ENCODE measurements at places on chromosomes 7 and 10.

- H3K4me3 ChIP-seq, result no peak overlapping the region
- no peak overlapping the region for H3K27ac ChIP-seq
- H3K27me3 ChIP-seq, result peaks cover 4% of the 10 kb centered on the region
- H3K4me1 ChIP-seq, result no peaks in the 10 kb centered on the region
Measured at GRCh38 chr7:96361116-96361857, 39.4 kb upstream of the SLC25A13 start.

- no peaks in the 10 kb centered on the region for H3K4me1 ChIP-seq
- H3K36me3 ChIP-seq, result no peaks in the 10 kb centered on the region
- DNase-seq, result no peak
Measured at GRCh38 chr7:120110169-120110568, 162.8 kb upstream of the KCND2 start.

DNA sequence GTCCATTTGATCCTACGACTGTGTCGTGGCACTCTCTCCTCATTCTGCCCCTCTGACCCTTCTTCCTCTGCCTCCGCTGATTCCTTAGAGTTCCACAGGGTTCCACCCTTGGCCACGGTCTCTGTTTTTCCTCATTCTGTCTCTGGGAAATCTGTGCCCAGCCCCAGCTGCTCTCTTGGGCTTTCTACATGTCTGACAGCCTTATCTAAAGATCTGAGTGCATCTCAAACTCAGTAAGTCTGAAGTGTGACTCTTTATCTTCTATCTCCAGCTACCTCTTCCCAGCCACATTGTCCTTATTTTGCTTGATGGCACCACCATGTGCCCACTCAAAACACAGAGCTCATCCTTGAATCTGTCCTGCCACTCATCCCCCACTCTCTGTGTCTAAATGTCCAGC is 62.1 kb upstream of the AQP1 start:
- H3K27me3 ChIP-seq, result no peaks in the 10 kb centered on the region
- no peak for DNase-seq
- no peaks in the 10 kb centered on the region for H3K4me1 ChIP-seq
- no peak overlapping the region for H3K4me3 ChIP-seq

DNA sequence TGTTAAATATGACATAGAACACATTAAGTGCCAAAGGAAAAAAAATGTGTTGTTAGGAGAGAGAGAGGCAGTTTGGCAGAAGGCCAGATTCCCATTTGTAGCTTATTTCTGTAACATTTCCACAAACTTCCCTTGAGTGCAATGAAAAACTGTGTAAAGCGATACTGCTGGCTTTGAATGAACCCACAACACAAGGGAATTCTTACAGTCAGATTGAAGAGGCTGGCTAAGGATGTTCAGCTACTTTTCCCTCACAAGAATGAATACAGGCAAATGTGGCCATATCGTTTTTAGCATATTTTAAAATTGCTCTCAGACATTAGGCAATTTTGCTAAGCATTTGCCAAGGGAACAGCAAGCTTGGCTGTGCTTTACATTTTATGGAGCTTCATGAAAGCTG is 614.1 kb upstream of the FZD8 start:
- no peak for DNase-seq
- no peaks in the 10 kb centered on the region for H3K27me3 ChIP-seq
- no peak overlapping the region for H3K4me3 ChIP-seq
- no peak overlapping the region for H3K27ac ChIP-seq
- no peaks in the 10 kb centered on the region for H3K36me3 ChIP-seq

DNA sequence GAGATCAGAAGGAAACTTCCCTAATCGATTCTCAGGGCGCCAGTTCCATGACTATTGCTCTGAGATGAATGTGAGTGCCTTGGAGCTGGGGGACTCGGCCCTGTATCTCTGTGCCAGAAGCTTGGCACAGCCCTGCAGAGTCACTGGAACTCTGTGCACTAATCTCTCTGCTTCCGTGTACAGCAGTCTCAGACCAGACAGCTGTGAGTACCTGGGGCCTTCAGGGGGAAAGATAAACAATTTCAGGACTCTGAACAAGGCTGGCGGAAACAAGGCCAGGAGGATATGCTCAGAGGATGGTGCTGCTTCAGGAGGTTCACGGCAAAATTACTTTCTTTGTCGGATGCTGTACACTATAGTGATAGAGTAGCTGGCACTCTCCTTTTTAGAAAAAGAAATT is 131.7 kb upstream of the PRSS58 start:
- no peaks in the 10 kb centered on the region for H3K27me3 ChIP-seq
- H3K27ac ChIP-seq, result no peak overlapping the region
- peaks cover 11% of the 10 kb centered on the region for H3K4me1 ChIP-seq
- H3K36me3 ChIP-seq, result no peaks in the 10 kb centered on the region
- no peak overlapping the region for H3K4me3 ChIP-seq

GRCh38 chr7:30224511-30225062 is 59.8 kb upstream of the ZNRF2 start:
- H3K27me3 ChIP-seq, result no peaks in the 10 kb centered on the region
- DNase-seq, result no peak
- H3K4me1 ChIP-seq, result peaks cover 19% of the 10 kb centered on the region
- H3K27ac ChIP-seq, result no peak overlapping the region
- H3K4me3 ChIP-seq, result no peak overlapping the region

- no peaks in the 10 kb centered on the region for H3K4me1 ChIP-seq
- no peak overlapping the region for H3K4me3 ChIP-seq
- no peak overlapping the region for H3K27ac ChIP-seq
- no peak for DNase-seq
- no peaks in the 10 kb centered on the region for H3K36me3 ChIP-seq
- H3K27me3 ChIP-seq, result no peaks in the 10 kb centered on the region
Measured at GRCh38 chr10:58016614-58017013, 251.1 kb downstream of the IPMK start.

DNA sequence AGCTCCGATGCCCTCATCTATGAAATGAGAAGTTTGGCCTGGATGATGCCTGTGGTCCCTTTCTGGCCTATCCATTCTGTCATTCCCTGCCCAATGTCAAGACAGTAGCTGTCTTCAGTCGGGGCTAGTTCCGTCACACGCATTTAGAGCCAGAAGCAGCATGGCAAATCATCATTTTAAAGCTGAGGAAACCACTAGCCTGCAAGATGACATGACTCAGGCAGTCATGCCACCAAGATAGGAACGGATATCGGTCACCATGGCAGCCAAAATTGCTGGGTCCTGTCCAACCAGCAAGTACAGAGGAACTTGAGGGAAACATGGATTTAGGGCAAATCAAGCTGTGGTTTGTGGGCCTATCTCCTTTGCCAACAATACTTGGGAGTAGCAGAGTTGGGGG is 64.5 kb upstream of the MRLN start:
- no peak overlapping the region for H3K4me3 ChIP-seq
- peak overlapping the region; percentile 41 for H3K27ac ChIP-seq
- DNase-seq, result no peak
- no peaks in the 10 kb centered on the region for H3K27me3 ChIP-seq

DNA sequence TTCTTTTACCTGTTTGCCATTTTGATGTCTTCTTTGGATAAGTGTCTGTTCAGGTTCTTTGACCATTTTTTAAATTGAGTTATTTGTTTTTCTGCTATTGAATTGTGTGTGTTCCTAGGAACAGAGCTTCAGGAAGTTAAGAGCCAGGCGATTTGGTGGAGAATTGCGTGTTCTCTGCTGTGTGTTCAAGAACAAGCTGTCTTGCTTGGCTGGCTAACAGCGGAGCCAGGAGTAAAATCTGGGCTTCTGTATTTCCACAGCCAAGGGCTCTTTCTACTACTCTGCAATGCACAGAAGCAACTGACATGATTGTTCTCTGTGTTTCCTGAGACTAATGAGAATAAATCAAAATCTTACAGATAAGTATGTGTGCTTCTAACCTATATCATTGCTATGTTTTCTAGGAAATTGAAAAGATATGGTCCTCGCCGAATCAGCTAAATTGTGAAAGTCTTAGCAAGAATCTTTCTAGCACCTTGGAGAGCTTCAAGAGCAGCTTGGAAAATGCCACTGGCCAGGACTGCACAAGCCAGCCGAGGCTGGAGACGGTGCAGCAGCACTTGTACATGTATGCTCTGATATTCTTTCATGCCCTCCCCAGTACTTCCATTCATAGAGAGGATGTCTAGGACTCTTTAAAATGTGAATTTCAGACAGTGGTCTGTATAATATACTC is 124.2 kb downstream of the ABCA13 start:
- no peaks in the 10 kb centered on the region for H3K36me3 ChIP-seq
- no peak overlapping the region for H3K27ac ChIP-seq
- H3K4me1 ChIP-seq, result peaks cover 21% of the 10 kb centered on the region
- peaks cover 14% of the 10 kb centered on the region for H3K27me3 ChIP-seq
- no peak overlapping the region for H3K4me3 ChIP-seq
- no peak for DNase-seq

DNA sequence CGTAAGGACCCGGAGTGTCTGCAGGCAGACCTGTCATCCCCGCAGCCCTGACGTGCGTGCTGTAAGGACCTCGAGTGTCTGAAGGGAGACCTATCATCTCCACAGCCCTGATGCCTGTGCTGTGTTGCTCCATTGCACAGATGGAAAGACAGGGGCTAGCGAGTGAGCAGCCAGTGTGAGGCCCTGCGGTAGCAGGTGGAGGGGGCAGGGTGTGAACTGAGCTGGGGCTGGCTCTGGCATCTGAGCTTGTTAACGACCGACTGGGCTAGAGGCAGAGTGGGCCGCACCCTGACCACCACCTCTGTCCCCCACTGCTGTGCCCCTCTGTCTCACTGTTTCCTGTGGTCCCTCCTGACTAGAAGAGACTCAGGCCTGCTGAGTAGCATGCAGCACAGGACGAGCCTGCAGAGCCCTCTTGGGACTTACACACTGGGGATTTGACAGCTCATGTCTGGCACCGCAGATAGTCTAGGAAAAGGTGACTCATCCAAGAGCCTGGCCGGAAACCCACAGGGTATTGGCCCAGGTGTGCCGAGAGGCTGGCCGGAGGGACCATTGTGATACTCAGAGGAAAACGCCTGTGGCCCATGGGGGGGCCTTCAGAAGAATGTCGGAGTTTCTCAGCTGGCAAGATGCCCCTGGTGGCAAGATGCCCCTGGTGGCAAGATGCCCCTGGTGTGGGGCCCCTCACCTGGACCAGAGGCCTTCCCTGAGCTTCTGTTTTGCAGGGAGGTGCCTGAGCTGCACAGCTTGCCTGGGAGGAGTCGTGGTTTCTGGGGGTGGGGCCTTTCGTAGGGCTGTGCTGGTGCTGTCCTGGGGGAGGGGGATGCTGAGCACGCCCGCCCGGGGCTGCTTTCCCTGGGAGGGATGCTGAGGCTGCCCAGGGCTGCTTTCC is 34.3 kb downstream of the INPP5A start:
- H3K36me3 ChIP-seq, result no peaks in the 10 kb centered on the region
- H3K27ac ChIP-seq, result no peak overlapping the region
- peak; percentile 75 for DNase-seq
- peaks cover 3% of the 10 kb centered on the region for H3K4me1 ChIP-seq
- H3K27me3 ChIP-seq, result peaks cover 2% of the 10 kb centered on the region

GRCh38 chr7:142874409-142874808 is 11.1 kb downstream of the TRPV6 start:
- H3K27ac ChIP-seq, result no peak overlapping the region
- no peaks in the 10 kb centered on the region for H3K27me3 ChIP-seq
- no peaks in the 10 kb centered on the region for H3K4me1 ChIP-seq
- no peak overlapping the region for H3K4me3 ChIP-seq
- no peak for DNase-seq
- H3K36me3 ChIP-seq, result no peaks in the 10 kb centered on the region

- no peak for DNase-seq
- peaks cover 1% of the 10 kb centered on the region for H3K4me1 ChIP-seq
- H3K27ac ChIP-seq, result no peak overlapping the region
Measured at GRCh38 chr10:95275726-95276366, 15.0 kb downstream of the PDLIM1 start.

- H3K36me3 ChIP-seq, result peaks cover 3% of the 10 kb centered on the region
- H3K27me3 ChIP-seq, result no peaks in the 10 kb centered on the region
- H3K4me3 ChIP-seq, result no peak overlapping the region
- DNase-seq, result no peak
Measured at GRCh38 chr7:2440608-2441245, 35.5 kb downstream of the GRIFIN start.

GRCh38 chr10:100192350-100192749 is 6.5 kb upstream of the ERLIN1 start:
- no peaks in the 10 kb centered on the region for H3K27me3 ChIP-seq
- no peak for DNase-seq
- H3K27ac ChIP-seq, result no peak overlapping the region
- H3K36me3 ChIP-seq, result peaks cover 51% of the 10 kb centered on the region
- H3K4me1 ChIP-seq, result peaks cover 23% of the 10 kb centered on the region
- H3K4me3 ChIP-seq, result no peak overlapping the region

DNA sequence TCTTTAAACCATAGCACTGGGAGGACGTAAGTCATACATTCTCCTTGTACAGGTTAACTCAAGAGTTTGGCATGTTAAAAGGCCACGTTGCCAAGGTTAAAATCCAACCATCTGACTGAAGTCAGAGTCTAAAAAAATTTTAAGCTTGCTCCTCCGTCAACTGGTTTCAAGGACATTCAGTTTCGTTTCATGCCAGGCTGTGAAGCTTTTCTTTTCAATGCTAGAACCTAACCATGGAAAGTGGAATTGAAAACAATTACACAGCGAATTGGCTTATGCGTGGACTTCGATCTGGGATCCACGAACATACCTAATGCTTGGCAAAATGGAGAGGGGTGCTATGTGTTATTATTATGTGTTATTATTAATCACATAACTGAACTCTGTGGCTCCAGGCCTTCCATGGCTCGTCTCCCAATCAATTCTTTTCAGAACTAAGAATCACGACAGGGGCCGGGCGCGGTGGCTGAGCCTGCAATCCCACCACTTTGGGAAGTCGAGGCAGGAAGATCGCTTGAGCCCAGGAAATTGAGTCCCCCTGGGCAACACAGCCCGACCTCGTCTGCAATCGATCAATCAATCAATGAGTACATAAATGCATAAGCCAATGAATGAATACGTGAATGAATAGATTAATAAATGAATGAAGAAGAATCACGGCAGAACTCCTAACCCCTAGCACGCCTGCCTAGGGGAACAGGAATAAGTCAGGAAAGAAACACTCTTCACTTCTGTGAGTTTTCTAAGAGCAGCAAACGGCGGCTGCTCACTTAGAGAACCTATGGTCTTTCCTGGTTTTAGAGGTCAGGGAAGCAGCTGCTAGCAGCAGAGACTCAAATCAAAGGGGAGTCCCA is 733 bp upstream of the ARL5B start:
- DNase-seq, result peak; percentile 27
- H3K27me3 ChIP-seq, result no peaks in the 10 kb centered on the region
- H3K4me1 ChIP-seq, result peaks cover 40% of the 10 kb centered on the region
- peak overlapping the region; percentile 99 for H3K4me3 ChIP-seq
- H3K27ac ChIP-seq, result peak overlapping the region; percentile 95

- DNase-seq, result no peak
- H3K36me3 ChIP-seq, result no peaks in the 10 kb centered on the region
- no peak overlapping the region for H3K4me3 ChIP-seq
Measured at GRCh38 chr7:133197972-133198544, 54.8 kb upstream of the EXOC4 start.

DNA sequence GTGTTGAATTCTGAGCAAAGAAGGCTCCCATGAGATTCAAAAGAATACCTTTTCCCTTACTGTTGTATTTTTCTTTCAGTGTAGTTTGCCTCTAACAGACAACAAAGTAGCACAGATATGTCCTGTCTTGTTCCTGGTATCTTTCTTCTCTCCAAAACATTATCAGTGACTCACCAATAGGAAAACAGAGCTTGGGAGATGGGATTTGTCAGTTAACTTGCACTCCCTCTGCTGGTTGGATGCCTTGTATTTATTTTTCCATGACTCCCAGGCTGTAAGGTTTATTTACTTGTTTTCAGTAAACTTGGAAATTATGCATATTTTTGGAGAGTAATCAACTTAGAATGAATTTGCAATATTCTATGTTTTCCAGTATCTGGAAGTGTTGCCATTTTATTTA is 129.7 kb downstream of the SAMD9 start:
- no peaks in the 10 kb centered on the region for H3K4me1 ChIP-seq
- no peaks in the 10 kb centered on the region for H3K36me3 ChIP-seq
- no peak for DNase-seq

All from activated naive CD8-positive, alpha-beta T cell treated with anti-CD3 and anti-CD28 coated beads, Interleukin-2, amount 50 U/mL, for 24 hours (primary cell).